GM23338 (cell line): ENCODE measurements at places on chromosomes 12 and 14.

DNA sequence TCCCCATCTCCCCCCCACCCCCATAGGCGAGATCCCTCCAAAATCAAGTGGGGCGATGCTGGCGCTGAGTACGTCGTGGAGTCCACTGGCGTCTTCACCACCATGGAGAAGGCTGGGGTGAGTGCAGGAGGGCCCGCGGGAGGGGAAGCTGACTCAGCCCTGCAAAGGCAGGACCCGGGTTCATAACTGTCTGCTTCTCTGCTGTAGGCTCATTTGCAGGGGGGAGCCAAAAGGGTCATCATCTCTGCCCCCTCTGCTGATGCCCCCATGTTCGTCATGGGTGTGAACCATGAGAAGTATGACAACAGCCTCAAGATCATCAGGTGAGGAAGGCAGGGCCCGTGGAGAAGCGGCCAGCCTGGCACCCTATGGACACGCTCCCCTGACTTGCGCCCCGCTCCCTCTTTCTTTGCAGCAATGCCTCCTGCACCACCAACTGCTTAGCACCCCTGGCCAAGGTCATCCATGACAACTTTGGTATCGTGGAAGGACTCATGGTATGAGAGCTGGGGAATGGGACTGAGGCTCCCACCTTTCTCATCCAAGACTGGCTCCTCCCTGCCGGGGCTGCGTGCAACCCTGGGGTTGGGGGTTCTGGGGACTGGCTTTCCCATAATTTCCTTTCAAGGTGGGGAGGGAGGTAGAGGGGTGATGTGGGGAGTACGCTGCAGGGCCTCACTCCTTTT, 2.7 kb downstream of the GAPDH start:
- H3K4me1 ChIP-seq, result peaks cover 34% of the 10 kb centered on the region
- DNase-seq, result no peak
- peak overlapping the region; percentile 96; the same call in 1 of the 2 replicates for H3K4me3 ChIP-seq
- H3K27ac ChIP-seq, result peak overlapping the region; percentile 98; the same call in 1 of the 2 replicates
- H3K36me3 ChIP-seq, result peaks cover 26% of the 10 kb centered on the region
- H3K27me3 ChIP-seq, result no peaks in the 10 kb centered on the region

DNA sequence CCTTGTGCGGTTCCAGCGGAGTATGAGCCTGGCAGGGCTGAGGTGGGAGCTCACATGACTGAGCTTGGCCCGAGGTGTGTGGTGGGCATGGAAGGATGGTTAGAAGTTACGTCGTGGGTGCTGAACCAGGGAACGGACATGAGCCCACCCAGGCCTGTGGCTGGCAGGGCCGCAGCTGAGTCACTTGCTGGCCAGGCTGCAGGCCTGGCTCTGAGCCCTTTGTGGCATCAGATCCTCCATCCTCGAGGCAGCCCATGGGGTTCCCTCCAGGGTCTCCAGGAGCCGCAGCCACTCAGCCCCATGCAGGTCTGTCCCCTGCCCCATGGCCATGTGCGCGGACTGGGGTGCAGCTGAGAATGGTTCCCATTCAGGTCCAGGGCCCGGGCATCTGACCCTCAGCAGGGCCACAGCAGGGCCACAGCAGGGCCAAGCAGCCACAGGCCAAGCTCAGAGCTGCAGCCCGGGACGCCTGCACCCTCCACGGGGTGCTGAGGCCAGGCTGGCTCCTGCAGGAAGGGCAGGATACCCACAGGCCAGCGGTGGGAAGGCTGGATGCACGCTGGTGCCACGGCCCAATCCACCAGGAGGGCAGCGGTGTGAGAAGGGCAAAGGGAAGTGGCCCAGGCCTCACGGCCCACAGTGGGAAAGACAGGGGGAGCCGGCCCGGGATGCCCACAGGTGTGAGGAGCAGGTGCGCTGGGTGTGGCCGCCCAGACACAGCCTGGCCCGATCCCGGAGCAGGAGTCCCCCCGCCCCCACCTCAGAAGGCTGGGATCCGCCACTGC, 26.3 kb upstream of the ULK1 start:
- H3K4me3 ChIP-seq, result no peak overlapping the region
- H3K27ac ChIP-seq, result no peak overlapping the region
- H3K27me3 ChIP-seq, result no peaks in the 10 kb centered on the region
- no peak for DNase-seq
- peaks cover 12% of the 10 kb centered on the region; the same call in 1 of the 2 replicates for H3K4me1 ChIP-seq

- no peaks in the 10 kb centered on the region; the same call in 1 of the 2 replicates for H3K36me3 ChIP-seq
- peaks cover 8% of the 10 kb centered on the region; the same call in 1 of the 2 replicates for H3K4me1 ChIP-seq
- no peak overlapping the region for H3K27ac ChIP-seq
Observed at GRCh38 chr14:32017587-32017986, 59.5 kb upstream of the ARHGAP5 start.

- no peaks in the 10 kb centered on the region for H3K27me3 ChIP-seq
- H3K4me3 ChIP-seq, result no peak overlapping the region
- no peaks in the 10 kb centered on the region for H3K36me3 ChIP-seq
- DNase-seq, result no peak
- 0 out of 2 replicates have a peak overlapping the region, but pooled peaks have one; percentile 48 for H3K27ac ChIP-seq
- H3K4me1 ChIP-seq, result peaks cover 8% of the 10 kb centered on the region; the same call in 1 of the 2 replicates
Observed at GRCh38 chr12:32309811-32310736, 89.3 kb upstream of the FGD4 start.

DNA sequence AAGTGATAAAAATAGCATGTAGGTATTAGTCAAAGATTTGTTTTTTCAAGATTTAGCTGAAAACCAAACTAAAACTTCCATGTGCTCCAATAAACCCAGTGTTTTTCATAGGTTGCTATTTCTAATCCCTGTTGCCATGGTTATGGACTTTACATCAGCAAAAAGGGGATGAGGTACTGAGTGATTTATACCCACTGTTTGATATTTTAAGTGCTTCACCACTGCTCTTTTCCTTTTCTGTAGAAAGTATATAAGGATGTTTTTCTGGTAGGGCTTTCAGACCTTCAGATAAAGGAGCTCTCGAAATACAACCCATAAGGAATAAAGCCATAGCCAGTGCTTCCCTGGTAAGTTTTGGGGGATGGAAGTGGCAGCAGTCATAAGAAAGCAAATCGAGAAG, at the start of gene OTOGL:
TSS of gene OTOGL (plus strand) at position 279 of the 400 bp plus-strand sequence. CDS start 109,895 bp downstream, outside the sequence.
- no peak within 1 kb of the TSS for H3K27ac ChIP-seq
- H3K27me3 ChIP-seq, result no peaks in the 10 kb centered on the region
- H3K4me3 ChIP-seq, result no peak within 1 kb of the TSS
- no peak for DNase-seq
- H3K4me1 ChIP-seq, result no peaks in the 10 kb centered on the region

DNA sequence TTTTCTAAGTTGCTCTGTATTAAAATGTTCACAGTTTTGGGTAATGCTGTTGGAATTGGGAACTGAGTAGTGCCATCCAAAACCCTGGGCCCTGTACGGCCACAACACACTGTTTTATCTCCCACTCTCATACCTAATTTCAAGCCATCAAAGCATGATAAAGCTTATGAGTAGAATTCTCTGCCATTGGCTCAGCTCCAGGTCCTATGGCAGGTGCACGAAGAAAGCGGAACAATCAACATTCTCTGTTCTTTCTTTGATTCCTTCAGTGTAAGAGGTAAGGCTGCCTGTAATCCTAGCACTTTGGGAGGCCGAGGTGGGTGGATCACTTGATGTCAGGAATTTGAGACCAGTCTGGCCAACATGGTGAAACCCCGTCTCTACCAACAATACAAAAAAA, 394.9 kb downstream of the CCDC91 start:
- no peaks in the 10 kb centered on the region for H3K27me3 ChIP-seq
- H3K36me3 ChIP-seq, result no peaks in the 10 kb centered on the region
- no peak overlapping the region for H3K27ac ChIP-seq
- DNase-seq, result no peak

DNA sequence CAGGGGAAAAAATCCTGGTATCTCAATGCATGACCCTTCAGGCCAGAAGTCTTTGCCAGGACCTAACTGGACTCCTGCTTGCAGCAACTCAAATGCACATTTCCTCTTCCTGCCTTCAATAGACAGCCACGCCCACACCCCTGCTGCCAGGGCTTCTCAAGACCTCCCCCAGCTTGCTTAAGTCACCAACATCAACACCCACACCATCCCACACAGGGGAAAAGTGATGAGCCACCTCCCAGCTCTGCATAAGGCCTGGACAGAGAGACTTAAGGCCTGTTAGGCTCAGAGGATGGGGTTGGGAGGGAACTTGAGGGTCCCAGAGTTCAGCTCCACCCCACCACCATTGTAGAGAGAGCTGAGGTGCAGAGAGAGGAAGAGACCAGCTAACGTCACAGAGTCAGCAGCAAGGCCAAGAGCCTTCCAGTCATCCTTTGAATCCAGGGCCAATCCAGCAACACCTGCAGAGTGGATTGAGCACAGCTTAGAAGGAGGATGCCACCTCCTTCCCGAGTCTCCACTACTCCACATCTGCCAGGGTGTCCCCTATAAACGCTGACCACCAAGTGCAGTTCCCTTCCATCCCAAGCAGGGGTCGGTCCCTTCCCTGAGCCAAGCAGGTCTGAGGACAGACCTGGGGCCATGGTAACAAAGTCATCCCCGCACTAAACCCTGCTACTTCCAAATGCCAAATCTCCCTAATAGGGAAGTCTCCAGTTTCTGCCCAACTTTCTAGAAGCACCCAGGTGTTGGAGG, 50.0 kb downstream of the KDM2B start:
- H3K4me3 ChIP-seq, result no peak overlapping the region
- peaks cover 24% of the 10 kb centered on the region for H3K4me1 ChIP-seq
- no peaks in the 10 kb centered on the region for H3K27me3 ChIP-seq
- H3K27ac ChIP-seq, result peak overlapping the region; percentile 69; the same call in 1 of the 2 replicates

- no peaks in the 10 kb centered on the region for H3K36me3 ChIP-seq
- no peak for DNase-seq
- no peak overlapping the region for H3K4me3 ChIP-seq
Observed at GRCh38 chr14:81018684-81019083, 63.3 kb downstream of the TSHR start.
